ENCODE measurements at places on chromosomes 1 and 21. TPM values are rescaled to one million over a fixed set of nuclear protein-coding genes. Genes with fewer than 3 reads are reported as not detected.

Gene OR13G1
- total RNA-seq, result not detected

Gene LAMC2
- 0.21 TPM for total RNA-seq

Gene FCGR3A
- not detected for total RNA-seq

Gene TDRD5
- total RNA-seq, result not detected

Gene KLF17
- total RNA-seq, result not detected

Gene RIIAD1
- total RNA-seq, result not detected

Gene FAM72B
- 37.1 TPM for total RNA-seq

Gene PRAMEF6
- not detected for total RNA-seq

GRCh38 chr1:184469396-184469795 lies 82.6 kb downstream of the C1orf21 start:
- H3K36me3 ChIP-seq, result no peaks in the 10 kb centered on the region
- H3K4me3 ChIP-seq, result no peak overlapping the region
- peaks cover 9% of the 10 kb centered on the region for H3K27me3 ChIP-seq
- no peak overlapping the region for H3K27ac ChIP-seq
- DNase-seq, result no peak
- H3K4me1 ChIP-seq, result no peaks in the 10 kb centered on the region

GRCh38 chr1:145956781-145957442 lies 905 bp downstream of the LIX1L start:
- peaks cover 19% of the 10 kb centered on the region for H3K36me3 ChIP-seq
- H3K4me1 ChIP-seq, result peaks cover 61% of the 10 kb centered on the region
- DNase-seq, result no peak
- H3K27me3 ChIP-seq, result no peaks in the 10 kb centered on the region
- H3K4me3 ChIP-seq, result peak overlapping the region; percentile 87

DNA sequence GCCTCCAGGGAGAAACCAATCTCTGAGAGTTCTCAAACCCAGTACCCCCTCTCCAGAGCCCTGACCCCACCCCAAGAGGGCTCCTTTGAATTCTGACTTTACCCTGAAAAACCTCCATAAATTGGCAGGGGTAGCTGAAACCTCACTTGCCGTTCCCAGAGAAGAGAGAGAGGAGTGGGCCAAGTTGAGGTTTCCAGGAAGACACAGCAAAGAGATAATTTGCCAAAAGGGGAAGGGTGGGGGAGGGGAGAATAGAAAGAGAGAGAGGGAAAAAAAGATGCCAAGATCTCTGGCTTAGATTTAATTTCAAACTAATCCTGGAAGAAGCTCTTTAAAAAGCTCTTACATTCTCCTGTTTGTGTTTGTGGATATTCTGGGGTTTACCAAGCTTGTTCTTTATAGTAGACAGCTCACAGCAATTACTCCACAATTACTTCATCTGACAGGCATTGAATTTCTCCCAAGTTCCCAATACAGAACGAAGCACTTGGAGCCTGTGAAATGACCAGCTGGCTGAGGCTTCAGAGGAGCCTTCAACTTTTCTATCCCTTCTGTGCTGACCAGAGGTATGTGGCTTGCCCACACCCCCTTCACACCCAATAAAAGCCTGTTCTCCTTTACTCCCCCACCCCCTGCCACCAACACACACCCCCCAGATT lies 1.1 kb upstream of the GRHL3 start:
- DNase-seq, result no peak
- H3K36me3 ChIP-seq, result no peaks in the 10 kb centered on the region
- no peak overlapping the region for H3K4me3 ChIP-seq
- H3K27me3 ChIP-seq, result peaks cover 52% of the 10 kb centered on the region
- no peak overlapping the region for H3K27ac ChIP-seq

DNA sequence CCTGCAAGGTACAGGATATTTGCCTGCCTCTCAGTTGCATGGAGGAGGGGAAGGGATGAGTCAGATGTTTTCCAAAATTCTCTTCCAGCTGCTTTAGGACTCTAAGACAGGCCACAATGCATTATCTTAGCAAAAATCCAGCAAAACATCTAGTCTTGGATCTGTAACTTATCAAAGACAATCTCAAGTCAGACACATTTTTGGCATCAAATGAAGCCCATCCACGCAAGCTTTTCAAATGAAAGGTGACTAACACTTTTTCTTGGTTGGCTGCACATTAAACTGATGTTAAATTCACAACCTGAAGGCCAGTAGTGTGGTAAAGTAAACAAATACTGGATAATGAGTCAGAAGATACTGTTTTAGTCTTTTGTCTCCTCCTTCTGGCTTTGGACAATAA lies 21.3 kb downstream of the FAM78B start:
- no peaks in the 10 kb centered on the region for H3K36me3 ChIP-seq
- H3K27me3 ChIP-seq, result no peaks in the 10 kb centered on the region
- no peak overlapping the region for H3K27ac ChIP-seq
- DNase-seq, result no peak

DNA sequence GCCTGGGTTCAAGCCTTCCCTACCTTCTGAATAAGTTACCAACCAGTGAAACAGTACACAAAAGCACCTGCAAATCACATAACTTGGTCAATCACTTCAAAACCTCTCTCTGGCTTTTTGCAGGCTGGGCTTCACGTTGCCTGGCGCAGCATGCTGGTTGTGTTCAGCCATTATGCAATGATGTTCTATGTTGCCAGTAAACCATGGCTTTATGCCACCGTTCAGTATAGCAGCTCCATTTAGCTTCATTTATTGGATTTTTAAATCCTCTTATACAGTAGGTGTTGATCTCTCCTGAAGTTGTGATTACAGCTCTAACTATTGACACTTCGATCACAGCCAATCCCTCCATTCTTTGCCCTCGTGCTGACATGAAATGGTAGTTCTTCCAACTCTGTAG lies 233.6 kb upstream of the PTBP2 start:
- no peaks in the 10 kb centered on the region for H3K36me3 ChIP-seq
- no peak for DNase-seq
- H3K4me1 ChIP-seq, result no peaks in the 10 kb centered on the region
- H3K27ac ChIP-seq, result no peak overlapping the region
- H3K27me3 ChIP-seq, result peaks cover 4% of the 10 kb centered on the region

DNA sequence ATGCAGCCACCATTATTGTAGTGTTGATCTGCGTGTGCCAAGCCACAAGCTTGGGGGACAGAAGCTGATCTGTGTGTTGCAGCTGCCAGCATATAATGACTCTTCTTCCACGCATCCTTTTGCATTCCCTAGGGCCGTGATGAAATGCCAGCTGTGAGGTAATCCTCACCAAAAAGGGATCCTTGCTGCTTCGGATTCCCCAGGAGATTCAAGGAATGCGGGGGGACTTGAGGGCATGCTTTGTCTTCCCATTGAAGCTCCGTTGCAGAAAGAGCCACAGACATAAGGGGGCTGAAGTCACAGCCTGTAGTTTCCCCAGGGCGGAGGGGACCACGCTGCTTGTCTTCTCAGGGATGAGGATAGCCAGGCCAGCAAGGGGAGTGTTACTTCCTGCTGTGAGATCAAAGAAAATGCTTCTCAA lies 281.6 kb upstream of the FMN2 start:
- no peaks in the 10 kb centered on the region for H3K36me3 ChIP-seq
- H3K27me3 ChIP-seq, result no peaks in the 10 kb centered on the region
- H3K27ac ChIP-seq, result no peak overlapping the region
- no peak for DNase-seq

DNA sequence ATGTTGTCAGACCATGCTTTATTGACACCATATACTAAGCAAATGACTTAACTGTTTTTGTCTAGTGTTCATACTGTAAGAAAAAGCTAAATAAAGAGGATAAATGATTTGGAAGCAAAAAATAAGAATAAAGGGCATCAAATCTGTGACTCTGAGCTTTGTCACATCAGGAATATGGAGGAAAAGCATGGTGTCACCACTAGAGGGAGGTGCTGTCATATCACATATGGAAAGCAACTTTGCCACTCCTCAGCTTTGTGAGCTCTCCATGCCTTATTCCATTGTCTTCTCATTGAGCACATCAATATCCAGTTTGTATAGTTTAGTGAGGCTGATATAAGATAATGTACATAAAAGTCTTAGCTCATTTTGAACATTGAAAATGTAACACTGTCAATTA lies 20.8 kb upstream of the GBP1 start:
- peaks cover 6% of the 10 kb centered on the region for H3K4me1 ChIP-seq
- H3K27ac ChIP-seq, result no peak overlapping the region
- no peak overlapping the region for H3K4me3 ChIP-seq
- no peaks in the 10 kb centered on the region for H3K36me3 ChIP-seq
- DNase-seq, result peak; percentile 70
- H3K27me3 ChIP-seq, result no peaks in the 10 kb centered on the region

DNA sequence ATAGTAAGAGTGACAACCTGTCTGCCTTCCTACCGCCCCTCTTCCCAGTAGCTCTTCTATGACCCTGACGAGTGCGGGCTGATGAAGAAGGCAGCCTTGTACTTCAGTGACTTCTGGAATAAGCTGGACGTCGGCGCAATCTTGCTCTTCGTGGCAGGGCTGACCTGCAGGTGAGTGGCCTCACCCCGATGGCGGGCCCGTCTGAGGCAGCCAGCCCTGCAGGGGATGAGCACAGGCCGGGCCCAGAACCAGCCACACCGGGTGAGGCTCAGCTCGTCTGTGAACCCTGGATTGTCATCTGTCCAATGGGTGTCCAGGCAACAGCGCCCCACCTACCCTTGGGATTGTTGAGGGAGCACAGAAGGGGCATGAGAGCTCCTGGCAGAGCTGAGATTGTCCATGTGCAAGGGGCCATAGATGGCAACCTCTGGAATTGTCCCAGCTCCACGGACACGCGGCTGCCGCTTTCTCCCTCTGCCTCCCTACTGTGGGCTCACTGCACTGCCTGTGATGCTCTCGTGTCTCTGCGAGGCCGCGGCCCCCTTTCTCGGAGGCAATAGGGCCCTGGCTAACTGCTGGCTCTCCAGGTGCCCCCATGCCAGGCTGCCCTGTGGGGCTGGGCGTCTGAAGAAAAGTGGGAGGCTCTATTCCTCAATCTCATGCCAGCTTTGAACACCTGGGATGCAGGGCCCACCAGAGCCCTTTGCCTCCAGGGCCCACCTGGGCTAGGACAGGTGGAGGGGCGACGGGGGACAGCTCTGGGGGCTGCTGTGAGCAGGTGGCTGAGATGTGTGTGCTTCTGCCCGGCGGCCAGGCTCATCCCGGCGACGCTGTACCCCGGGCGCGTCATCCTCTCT lies 50.0 kb upstream of the LRRC3 start:
- no peak overlapping the region for H3K4me3 ChIP-seq
- H3K27me3 ChIP-seq, result no peaks in the 10 kb centered on the region
- H3K4me1 ChIP-seq, result peaks cover 7% of the 10 kb centered on the region
- no peak overlapping the region for H3K27ac ChIP-seq

DNA sequence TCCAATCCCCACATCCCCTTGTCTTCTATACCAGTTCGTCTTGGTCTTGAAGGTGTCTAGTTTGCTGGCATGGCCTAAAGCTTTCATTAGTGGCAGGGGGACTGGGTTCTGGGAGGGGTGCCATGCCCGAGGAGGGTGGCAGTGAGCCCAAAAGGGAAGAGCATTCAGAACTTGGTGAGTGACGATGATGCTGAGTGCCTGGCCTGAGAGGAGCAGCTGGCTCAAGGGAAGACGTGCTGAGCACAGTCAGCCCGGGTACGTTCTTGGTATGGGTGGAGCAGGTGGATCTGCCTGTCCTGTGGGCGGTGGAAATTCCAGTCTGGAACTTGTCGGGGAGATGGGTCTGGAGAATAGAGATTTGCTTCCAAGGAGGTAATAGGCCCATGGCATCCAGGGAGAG lies 4.6 kb downstream of the FDPS start:
- no peaks in the 10 kb centered on the region for H3K27me3 ChIP-seq
- peaks cover 55% of the 10 kb centered on the region for H3K36me3 ChIP-seq
- no peak for DNase-seq
- H3K4me3 ChIP-seq, result no peak overlapping the region
- no peak overlapping the region for H3K27ac ChIP-seq
- H3K4me1 ChIP-seq, result peaks cover 25% of the 10 kb centered on the region

DNA sequence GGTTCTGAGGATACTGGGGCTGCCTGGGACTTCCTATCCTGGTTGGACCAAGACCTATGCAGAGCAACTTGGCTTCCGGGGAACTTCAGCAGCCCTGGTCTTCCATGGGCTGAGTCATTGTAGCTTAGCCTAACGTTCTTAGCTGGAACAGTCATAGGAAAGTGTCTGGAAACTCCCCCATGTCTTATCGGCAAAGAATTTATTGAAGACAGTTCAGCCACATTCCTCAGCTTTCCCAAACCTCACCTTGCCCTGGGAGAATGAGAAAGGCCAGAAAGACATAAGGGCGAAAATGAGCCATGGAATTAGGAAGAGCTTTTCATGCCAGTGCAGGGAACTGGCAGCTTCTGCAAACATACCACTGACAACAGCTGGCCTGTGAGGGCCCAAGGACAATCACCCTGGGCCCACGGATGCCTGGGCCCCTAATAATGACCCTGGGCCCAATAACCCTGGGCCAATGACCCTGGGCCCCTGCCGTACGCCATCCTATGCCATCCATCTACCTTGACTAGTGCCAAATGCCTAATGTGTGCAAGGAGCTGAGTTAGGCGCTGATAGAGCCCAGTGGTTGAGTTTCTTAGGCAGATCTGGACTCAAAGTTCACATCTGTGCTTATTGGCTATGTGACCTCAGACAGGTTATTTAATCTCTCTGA lies 114.4 kb upstream of the GADD45A start:
- no peak overlapping the region for H3K4me3 ChIP-seq
- DNase-seq, result no peak
- H3K36me3 ChIP-seq, result no peaks in the 10 kb centered on the region
- H3K4me1 ChIP-seq, result no peaks in the 10 kb centered on the region
- H3K27ac ChIP-seq, result no peak overlapping the region

DNA sequence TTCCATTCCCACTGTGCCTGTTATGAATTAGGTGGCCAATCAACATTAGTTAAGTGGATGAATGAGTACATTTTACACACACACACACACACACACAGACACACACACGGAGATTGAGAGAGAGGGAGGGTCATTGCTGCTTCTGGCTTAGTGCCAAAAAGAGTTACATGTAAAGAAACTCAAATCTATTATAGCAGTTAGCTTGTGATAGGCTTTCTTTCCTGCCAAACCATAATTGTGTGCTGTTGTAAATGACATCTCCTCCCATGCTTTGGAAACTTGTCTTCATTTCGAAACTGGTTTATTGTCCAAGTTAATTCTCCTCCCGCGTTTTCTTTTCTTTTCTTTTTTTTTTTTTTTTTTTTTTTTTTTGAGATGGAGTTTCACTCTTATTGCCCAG lies 1.4 kb upstream of the MT1HL1 start:
- no peaks in the 10 kb centered on the region for H3K36me3 ChIP-seq
- DNase-seq, result no peak
- H3K27ac ChIP-seq, result no peak overlapping the region
- H3K4me1 ChIP-seq, result no peaks in the 10 kb centered on the region

DNA sequence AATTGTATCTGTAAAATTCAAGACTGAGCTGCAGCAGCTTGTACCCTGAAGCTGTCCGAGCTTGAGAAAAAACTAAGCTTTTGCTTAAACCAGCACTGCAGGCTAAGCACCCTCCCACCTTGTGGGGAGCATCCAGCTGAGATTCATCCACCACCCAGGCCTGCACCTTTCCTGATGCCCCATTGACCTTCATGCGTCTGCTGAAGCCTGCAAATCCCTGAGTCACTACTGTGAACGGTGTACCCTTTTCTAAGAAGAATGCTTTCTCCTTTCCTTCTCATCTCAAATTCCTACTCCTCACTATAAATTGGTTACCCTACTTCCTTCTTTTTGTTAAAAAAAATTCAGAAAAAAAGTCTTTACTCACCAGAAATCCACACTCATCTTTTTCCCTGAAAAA lies 90.9 kb upstream of the RGS18 start:
- no peak overlapping the region for H3K4me3 ChIP-seq
- no peaks in the 10 kb centered on the region for H3K4me1 ChIP-seq
- no peaks in the 10 kb centered on the region for H3K36me3 ChIP-seq
- H3K27ac ChIP-seq, result no peak overlapping the region
- no peak for DNase-seq
- no peaks in the 10 kb centered on the region for H3K27me3 ChIP-seq

GRCh38 chr1:97159342-97159741 lies 437.8 kb downstream of the PTBP2 start:
- H3K27ac ChIP-seq, result no peak overlapping the region
- no peak overlapping the region for H3K4me3 ChIP-seq
- DNase-seq, result no peak
